Effector CD4-positive, alpha-beta T cell (primary cell): ENCODE measurements at places on chromosomes 16 and 17.

DNA sequence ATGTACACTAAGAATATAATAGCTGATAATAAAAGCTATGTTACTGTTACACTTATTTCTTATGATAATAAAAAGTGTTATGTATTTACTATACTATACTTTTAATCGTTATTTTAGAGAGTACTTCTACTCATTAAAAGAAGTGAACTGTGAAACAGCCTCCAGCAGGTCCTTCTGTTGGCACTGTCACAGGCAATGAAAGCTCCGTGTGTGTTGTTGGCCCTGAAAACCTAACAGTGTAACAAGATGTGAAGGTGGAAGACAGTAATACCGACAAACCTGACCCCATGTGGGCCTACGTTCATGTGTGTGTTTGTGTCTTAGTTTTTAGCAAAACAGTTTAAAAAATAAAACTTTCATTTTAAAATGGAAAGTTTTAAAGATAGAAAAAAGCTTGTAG is 91.8 kb downstream of the STH start:
- no peak for DNase-seq

DNA sequence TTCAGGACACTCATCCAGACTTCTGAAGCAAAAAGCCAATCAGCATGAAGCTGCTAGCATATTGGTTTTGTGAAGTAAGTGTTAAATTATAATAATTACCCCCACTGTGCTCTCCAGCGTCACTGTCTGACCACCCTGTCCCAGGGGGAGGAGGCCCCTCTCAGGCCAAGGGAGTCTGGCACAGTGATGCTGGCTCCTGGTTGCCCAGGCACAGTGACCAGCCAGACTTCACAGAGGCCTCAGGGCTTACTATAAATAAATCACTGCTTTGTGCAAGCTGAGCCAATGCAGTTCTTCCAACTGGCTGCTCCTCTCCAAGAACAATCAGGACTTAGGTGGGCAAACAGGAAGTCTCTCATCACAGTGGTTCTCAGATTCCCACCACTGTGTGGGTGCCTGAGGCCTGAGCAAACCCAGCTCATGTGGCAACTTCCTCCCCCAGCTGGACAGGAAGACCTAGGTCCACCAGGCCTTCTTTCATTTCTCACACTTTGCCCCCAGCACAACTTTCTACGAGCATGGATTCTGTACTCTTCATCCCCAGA is 1.7 kb upstream of the DBNDD1 start:
- no peak for DNase-seq

- no peak for DNase-seq
These were observed 44.1 kb downstream of the CYB5D2 start for GRCh38 chr17:4187076-4187475.

- no peak for DNase-seq
These were observed 385.5 kb downstream of the SEC14L1 start for GRCh38 chr17:77526259-77526711.

- DNase-seq: no peak
These were observed 16.6 kb downstream of the KIAA0753 start for GRCh38 chr17:6623941-6624340.

DNA sequence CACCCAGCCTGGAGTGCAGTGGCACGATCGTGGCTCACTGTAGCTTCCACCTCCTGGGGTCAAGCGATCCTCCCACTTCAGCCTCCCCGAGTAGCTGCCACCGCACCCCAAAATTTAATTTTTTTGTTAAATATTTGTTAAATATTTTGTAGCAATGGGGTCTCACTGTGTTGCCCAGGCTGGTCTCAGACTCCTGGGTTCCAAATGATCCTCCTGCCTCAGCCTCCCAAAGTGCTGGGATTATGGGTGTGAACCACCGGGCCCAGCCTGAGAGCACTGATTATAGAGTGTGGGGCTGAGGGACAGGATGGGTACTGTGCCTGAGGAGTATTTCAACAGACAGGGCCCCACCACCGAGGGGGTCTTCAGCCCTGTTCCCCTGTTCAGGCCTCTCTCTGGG is 35.6 kb downstream of the TPSG1 start:
- no peak for DNase-seq

DNA sequence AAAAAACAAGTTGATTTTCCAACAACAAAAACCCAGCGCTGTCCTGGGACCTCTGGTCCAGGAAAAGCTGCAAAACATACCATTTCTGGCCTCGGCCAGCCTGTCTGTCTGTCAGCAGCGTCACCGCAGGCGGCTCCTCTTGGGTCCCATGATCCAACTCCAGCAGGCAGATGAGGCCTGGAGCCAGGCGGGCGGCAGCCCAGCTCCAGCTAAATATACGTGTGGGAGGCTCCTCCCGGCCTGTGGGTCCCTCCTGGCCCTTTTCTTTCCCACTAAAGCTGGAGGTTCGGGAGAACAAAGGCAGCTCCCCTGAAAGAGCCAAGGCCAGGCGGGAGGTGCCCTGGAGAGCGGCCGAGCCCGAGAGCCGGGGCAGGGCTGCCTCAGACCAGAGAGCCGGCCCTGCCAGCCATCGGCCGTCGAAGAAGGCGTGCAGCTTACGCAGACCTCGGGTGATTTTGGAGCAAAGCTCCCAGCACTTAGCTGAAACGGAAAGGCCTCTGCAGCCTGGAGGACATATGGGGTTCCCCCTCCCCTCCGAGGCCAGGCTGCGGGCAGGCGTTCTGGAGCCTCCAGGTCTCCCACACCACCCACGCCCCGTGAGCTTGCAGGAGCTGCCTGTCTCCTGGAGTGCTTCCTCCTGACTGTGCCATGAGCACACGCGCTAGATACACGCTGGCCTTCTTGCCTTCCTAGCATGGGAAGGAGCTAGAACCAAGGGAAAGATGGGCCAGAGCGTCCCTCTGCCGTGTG is 19.9 kb upstream of the JPH3 start:
- no peak for DNase-seq

- DNase-seq: no peak
These were observed 18.8 kb upstream of the IRF8 start for GRCh38 chr16:85879975-85880831.

GRCh38 chr16:15502041-15502725 is 67.8 kb downstream of the BMERB1 start:
- no peak for DNase-seq

- DNase-seq: no peak
These were observed 345.7 kb downstream of the CDH13 start for GRCh38 chr16:82972331-82972919.

DNA sequence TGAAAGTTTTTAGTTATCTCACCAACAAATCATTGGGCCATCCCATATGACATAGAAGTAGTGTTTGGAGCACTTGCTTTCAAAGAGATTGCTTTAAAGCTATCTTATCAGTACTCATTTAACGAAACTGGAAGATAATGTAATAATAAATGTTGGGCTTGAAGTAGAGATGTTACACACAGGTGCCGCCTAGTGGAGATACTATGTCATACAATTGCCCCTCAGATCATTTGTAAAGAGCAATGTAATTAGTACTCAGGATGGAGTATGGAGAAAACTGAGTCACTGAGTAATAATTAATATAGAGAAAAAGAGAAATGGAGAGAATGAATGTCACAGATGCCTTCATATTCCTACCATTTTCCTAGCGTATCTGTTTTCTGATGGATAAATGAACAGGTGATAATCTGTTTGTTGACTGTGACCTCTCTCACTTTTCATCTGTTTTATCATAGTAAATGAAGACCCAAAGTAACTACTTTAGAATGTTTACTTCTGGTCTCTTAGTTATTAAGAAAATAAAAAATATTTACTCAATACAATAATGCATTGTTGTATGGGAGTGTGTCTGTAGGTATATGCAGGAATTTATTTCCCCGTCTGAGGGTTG is 80.4 kb downstream of the EFCAB5 start:
- DNase-seq: peak; percentile 12

DNA sequence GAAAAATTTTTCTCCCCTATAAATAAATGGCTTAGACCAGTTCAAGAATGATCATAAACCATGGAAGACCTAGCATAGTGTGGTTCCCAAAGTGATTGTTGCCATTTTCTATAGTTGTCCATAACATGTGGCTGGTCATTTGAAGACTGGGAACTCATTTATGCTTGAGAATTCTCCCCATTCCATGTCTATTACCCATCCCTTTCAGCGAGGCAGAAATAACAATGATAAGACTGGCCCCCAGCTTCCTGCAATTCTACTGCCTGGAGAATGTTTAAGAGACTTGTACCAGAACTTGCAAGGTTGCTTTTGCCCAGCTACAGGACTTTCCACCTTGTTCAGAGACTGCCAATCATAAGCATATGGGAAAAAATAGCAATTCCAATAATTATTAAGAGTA is 146.5 kb upstream of the CDH11 start:
- DNase-seq: no peak

GRCh38 chr16:10558746-10559641 is 21.4 kb downstream of the EMP2 start:
- DNase-seq: no peak

DNA sequence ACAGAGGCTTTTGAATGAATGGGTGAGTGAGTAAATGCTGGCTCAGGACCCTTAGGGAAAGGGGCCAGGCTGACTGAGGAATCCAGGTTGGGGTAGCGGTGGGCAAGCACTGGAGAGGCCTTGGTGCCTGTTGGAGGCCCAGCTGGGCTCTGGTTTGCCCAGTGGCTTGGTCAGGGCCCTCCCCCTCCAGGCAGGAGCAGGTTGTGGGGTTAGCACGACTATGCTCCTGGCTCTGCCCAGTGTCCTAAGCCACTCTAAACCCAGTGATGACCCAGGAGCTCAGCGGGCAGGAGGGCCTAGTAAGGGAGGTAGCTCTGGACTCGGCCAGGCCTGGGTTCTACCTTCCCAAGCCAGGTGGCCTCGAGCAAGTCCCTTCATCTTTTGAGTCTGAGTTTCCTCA is 7.5 kb downstream of the MYO15A start:
- DNase-seq: no peak

DNA sequence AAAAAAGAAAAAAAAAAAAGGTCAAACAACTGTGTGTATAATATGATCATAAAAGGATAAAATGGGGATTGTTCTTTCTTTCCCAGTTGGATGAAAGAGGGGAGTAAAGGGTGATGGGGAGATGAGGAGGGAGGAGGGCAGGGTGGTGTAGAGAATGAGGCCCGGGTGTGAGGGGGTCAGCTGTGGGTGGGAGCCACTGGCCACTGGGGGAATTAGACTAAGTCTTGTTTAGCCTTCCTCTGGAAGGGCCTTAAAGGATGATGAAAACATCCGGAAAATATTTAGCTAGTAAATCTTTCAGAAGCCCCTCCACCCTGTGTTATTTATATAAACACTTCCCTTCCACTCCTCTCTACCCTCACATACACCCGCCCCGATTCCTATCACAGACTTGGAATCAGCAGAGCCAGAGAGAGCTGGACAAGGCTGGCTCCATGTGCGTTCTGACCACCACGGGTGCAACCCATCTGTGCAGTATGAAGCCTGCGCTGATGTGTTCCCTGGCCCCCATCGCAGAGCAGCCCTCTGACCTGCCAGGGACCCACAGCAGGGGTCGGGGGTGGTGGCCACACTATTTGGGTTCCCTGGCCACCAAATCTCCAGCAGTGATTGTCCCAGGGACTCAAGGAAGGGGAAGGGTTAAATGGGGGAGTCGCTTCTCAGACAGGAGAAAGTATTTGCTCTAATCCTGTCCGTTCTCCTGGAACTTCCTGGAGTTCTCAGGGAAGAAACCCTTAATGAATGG is 72.7 kb downstream of the GAS7 start:
- no peak for DNase-seq

DNA sequence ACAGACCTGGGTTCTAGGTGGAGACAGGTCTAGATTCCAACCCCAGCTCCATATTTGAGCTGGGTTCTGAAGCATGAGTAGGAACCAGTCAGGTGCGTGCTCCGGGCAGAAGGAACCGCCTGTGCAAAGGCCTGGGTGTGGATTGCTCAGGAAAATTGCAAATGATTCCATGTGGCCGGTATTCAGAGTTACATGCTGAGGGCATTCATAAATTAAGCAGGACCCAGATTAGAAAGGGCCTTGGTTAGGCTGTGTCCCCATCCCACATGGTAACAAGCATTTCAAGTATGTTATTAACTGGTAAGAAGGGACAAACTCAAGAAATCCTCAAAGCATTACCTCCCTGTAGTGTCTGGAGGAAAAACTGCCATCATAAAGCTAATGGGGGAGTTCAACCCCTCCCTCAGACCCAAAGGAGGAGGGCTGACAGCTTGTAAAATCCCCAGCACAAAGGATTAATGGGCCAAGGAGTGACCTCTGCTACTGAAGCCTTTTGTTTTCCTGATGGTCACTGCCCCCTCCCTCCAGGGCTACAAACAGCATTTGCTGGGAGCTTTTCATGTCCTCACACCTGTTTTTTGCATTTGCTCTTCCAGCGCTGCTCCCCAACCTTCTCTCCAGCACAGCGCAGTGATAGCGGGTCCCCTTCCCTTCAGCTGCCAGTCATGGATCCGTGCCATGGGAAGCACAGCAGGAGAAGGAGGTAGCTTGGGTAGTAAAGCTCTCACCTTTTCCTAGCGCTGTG is 218.0 kb downstream of the C16orf95 start:
- DNase-seq: no peak

GRCh38 chr16:89113661-89114060 is 20.0 kb downstream of the ACSF3 start:
- no peak for DNase-seq

DNA sequence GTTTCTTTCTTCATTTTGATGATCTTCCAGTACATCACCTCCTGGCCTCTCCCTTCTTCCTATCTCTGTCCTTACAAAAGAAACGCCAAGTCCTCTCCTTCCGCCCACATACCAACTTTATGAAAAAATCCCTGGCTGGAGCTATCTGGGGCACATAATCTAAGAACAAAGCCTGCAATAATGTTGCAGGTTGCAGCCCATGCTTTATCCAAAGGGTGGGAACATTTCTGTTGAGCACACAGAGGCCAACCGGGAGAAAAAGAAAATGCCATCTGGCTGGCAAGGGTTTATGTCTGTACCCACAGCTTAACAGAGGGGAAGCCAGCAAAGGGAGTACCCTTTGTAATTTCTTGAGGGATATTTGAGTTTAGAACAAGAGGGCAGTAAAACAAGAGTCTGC is 409.6 kb downstream of the SOX9 start:
- no peak for DNase-seq

- no peak for DNase-seq
These were observed 36.3 kb downstream of the DHRS7C start for GRCh38 chr17:9755083-9755482.

GRCh38 chr17:56727876-56728617 is 105.7 kb downstream of the C17orf67 start:
- DNase-seq: no peak

DNA sequence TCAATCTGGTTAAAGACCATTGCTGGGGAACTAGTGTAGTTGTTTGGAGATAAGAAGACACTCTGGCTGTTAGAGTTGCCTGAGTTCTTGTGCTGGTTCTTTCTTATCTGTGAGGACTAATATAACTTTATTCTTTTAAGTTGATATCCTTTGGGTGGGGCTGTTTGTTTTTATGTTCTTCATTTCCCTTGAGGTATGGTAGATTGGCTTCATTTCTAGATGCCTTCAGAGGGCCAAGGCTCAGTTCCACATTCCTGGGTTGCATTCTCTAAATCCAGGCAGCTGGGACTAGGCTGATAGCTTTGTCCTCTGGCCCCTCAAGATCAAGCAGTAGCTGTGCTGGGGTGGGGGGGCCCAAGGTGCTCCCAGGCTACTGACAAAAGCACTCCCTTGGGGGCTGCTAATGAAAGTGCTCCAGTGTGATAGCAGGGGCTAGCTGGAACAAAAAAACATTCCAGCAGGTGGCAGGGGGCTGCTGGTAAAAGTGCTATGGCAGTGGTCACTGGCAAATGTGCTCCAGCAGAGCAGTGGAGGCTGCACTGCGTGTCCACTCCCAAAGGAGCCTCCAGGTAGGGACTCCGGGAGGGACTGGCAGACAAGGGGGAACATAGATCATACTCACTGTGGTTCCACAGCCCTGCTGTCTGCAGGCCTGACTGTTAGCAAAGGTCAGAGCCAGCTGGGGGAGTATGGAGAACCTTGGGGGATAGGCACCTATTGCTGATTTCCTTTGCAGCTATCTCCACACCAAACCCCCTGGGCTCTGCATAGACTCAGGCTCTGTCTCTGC is 45.9 kb upstream of the KCNJ16 start:
- DNase-seq: no peak

- DNase-seq: no peak
These were observed 43.9 kb downstream of the MMD start for GRCh38 chr17:55377671-55378275.
